Retina (tissue), 1 donor: ENCODE measurements at places on chromosomes 2 and 18.

DNA sequence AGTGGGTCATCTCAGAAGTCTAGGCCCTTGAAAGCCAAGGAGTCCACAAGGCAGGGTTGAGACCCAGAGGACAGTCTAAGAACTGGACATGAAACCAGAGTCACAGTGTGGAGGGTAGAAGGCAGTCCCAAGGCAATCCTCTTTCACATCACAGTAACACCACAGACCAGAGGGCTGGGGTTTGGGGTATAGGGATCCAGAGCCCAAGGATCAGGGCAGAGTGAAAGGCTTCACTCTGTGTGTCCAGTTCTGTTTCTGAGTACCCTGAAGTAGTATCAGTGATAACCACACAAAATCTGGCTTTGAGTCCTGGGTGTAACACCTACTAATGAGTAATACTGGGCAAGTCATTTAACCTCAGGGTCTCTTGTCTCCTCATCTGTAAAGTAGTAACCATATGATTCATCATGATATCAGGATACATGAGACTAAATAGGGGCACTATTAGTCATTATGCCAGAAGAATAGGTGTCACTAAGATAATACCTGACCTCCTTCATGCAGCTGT, 91.0 kb downstream of the ICA1L start:
- no peak for DNase-seq

DNA sequence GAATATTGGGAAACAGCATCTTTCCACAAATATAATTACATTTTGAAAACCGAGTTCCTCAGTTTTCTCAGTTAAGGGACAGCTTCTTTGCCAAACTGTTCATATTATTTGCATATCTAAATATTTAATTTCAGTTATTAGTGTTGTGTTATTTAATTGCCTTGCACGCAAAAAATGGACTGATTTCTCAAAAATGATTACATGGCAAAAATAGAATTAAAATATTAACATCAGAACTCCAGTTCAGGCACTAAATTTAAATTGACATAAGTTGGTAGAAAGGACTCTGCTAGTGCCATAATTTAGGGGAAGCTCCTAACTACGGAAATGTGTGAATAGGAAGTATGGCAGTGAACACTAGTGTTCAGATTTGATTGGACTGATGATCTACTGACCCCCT, 209.6 kb downstream of the PARD3B start:
- DNase-seq: no peak

GRCh38 chr2:146982393-146982846, 862.4 kb upstream of the ACVR2A start:
- DNase-seq: no peak

DNA sequence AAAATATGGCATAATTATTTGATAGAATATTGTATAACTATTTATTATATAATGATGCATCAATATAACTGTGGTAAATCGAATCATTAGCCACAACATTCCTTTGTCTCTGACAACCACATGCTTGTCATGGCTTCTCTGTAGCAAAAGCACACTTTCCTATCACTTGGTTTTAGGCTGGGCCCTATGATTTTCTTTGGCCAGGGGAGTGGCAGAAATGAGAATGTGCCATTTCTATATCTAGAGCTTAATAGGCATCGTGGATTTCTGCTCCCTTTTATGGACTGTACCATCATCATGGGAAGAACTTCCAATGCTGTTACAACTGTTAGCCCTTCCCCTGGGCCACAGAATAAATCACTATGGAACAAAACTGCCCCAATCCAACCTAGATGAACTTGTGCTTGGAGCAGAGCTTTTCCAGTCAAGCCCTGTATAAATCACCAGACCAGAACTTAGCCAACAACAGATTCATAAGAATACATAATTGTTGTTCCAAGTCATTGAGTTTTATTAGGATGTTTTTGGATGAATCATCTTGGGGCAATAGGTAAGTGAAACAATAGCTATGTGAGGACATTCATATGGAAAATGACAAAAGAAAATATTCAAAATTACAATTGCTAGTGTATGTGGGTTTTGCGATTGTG, 715.8 kb downstream of the ERBB4 start:
- DNase-seq: no peak

GRCh38 chr2:33123216-33123615, 176.5 kb downstream of the LTBP1 start:
- DNase-seq: no peak

DNA sequence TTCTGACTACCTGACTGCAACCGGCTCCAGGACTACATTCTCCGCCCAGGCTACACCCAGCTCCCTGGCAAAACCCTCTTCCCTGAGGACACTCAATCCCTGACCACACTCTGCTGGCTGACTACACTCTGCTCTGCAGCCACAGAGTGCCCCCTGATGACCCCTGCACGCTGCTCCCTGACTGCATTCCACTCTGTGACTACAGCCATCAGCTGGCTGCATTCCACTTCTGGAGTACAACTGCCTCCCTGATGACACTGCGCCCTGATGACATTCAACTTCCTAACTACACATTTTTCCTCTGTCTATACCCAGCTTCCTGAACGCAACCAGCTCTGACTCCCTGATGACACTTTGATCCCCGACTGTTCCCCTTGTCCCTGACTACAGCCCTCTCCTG, 71.3 kb upstream of the NRXN1 start:
- peak; percentile 36 for DNase-seq

- no peak for DNase-seq
Measured at GRCh38 chr2:217466104-217466503, 536.7 kb downstream of the TNS1 start.

- DNase-seq: no peak
Measured at GRCh38 chr2:209141142-209141541, 282.7 kb upstream of the MAP2 start.

DNA sequence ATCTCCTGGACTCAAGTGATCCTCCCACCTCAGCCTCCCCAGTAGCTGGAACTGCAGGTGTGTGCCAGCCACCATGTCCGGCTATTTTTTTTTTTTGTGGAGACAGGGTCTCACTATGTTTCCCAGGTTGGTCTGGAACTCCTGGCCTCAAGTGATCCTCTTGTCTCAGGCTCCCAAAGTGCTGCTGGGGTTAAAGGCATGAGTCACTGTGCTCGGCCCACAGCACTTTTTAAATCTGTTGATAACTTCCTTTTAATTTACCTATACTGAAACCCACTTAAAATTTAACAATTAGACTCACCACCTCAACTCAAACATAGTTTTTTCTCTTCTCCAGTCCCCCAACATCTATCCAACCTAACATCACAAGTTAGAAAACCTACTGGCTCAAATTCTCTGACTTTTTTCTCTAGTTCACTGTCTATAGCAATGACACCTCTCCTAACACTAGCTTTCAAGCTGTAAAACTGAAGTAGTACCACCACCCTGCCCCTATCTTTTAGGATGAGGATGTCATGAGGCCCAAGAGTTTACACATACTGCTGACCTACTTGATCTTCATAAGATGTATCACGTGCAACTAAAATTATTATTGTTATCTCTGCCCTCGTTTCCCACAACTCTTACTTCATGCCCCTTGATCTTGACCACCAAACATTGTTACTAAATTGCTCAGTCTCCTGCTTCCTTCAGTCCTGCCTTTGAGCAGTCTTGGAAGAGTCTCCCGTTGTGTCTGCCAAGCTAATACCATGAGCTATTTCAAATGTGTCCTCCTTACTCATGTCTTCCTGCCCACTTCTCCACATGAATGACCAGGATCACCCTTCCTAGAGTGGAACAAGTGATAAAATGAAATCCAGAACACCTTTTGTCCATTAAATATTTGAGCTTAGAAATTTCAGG, 142.3 kb upstream of the ZFP36L2 start:
- DNase-seq: no peak

- peak; percentile 16 for DNase-seq
Measured at GRCh38 chr2:123380370-123380935, 644.6 kb upstream of the CNTNAP5 start.

DNA sequence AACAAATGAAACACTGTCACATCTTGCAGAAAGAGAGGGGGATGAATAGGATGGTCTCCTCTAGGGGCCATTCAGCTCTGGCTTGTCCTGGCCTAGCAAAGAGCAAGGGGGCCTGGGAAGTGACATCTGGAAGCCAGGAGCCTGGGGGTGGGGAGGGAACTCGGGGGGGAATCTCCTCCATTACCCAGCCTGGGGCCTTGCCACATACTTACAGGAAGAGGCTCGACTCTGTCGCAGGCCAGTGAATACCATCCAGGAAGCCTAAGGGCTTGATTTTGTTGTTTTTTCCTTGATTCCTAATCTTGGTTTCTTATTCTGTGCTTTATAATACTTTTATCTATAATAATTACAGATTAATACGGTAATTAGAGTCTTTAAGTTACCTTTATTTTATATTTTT, 797.5 kb upstream of the ID2 start:
- no peak for DNase-seq
